ENCODE measurements at places on chromosomes 7 and 10.
A peak's percentile ranks its signal among the peaks of the same experiment; 100 is the strongest.

GRCh38 chr7:25840209-25840792 lies 311.7 kb upstream of the NFE2L3 start:
- H3K27me3 ChIP-seq: peaks cover 16% of the 10 kb centered on the region
- no peak overlapping the region for H3K4me3 ChIP-seq

GRCh38 chr7:98878365-98879197 lies at the start of gene TRRAP:
Gene TRRAP, plus strand, starts transcription at chr7:98878532. Its CDS starts 2,619 bp downstream, at chr7:98881151.
- no peaks in the 10 kb centered on the region for H3K27me3 ChIP-seq
- H3K27ac ChIP-seq: peak within 1 kb of the TSS; percentile 16
- H3K36me3 ChIP-seq: peaks cover 12% of the 10 kb centered on the region
- peak within 1 kb of the TSS; percentile 99 for H3K4me3 ChIP-seq
- peaks cover 13% of the 10 kb centered on the region for H3K4me1 ChIP-seq

GRCh38 chr10:78687626-78688025 lies 381.1 kb upstream of the ZMIZ1 start:
- no peak overlapping the region for H3K4me3 ChIP-seq
- H3K36me3 ChIP-seq: no peaks in the 10 kb centered on the region
- H3K27ac ChIP-seq: no peak overlapping the region
- no peak for DNase-seq

DNA sequence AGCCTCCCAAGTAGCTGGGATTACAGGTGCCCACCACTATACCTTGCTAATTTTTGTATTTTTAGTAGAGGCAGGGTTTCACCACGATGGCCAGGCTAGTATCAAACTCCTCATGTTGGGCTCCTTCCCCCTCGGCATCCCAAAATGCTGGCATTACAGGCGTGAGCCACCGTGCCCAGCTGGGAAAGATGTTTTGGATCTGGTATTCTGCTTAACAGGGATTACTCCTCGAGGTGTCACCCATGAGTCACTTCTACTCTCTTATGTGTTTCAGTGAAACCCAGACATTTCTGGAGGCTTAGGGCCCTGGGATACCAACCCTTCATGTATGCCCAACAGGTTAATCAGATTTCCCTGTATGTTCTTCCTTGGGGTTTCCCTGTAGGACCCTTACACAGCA lies 11.8 kb upstream of the OPN4 start:
- H3K4me1 ChIP-seq: peaks cover 16% of the 10 kb centered on the region
- no peak overlapping the region for H3K27ac ChIP-seq
- no peaks in the 10 kb centered on the region for H3K36me3 ChIP-seq
- H3K27me3 ChIP-seq: no peaks in the 10 kb centered on the region
- no peak overlapping the region for H3K4me3 ChIP-seq

- no peaks in the 10 kb centered on the region for H3K36me3 ChIP-seq
- H3K27ac ChIP-seq: no peak overlapping the region
- H3K4me1 ChIP-seq: no peaks in the 10 kb centered on the region
Measured at GRCh38 chr10:6347391-6347951, 144.7 kb downstream of the PFKFB3 start.

GRCh38 chr10:46264737-46265368 lies 21.9 kb upstream of the ANTXRL start:
- no peak overlapping the region for H3K27ac ChIP-seq
- no peak overlapping the region for H3K4me3 ChIP-seq
- peaks cover 2% of the 10 kb centered on the region for H3K4me1 ChIP-seq
- no peaks in the 10 kb centered on the region for H3K27me3 ChIP-seq

- H3K4me3 ChIP-seq: no peak overlapping the region
- no peaks in the 10 kb centered on the region for H3K4me1 ChIP-seq
- no peaks in the 10 kb centered on the region for H3K27me3 ChIP-seq
- no peaks in the 10 kb centered on the region for H3K36me3 ChIP-seq
Measured at GRCh38 chr7:96962221-96962885, 43.0 kb upstream of the DLX6 start.

- H3K4me3 ChIP-seq: no peak overlapping the region
- no peak for DNase-seq
- no peaks in the 10 kb centered on the region for H3K36me3 ChIP-seq
- no peak overlapping the region for H3K27ac ChIP-seq
Measured at GRCh38 chr10:95404864-95405263, 114.1 kb upstream of the PDLIM1 start.

- H3K4me1 ChIP-seq: no peaks in the 10 kb centered on the region
- no peak for DNase-seq
- H3K36me3 ChIP-seq: peaks cover 21% of the 10 kb centered on the region
Measured at GRCh38 chr10:48414160-48414559, 107.7 kb downstream of the MAPK8 start.

DNA sequence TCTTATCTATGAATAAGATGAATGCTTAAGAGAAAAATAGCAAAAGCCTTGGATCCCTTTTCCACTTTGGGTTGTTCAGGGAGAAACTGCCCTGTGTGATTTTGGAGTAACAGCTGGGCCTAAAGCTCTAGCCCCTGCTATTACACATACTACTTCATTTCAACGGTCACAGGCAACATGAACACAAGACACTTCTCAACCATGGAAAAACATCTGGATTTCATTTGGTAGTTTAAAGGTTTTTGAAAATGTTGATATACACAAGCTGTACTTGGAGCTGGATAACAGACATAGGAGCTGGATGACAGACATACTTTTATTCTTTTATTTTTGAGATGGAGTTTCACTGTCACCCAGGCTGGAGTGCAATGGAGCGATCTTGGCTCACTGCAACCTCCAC lies 2.7 kb upstream of the CHUK start:
- H3K4me1 ChIP-seq: 0 out of 2 replicates have a peak, but pooled peaks cover 10% of the 10 kb centered on the region
- DNase-seq: no peak
- no peak overlapping the region for H3K4me3 ChIP-seq
- no peak overlapping the region for H3K27ac ChIP-seq
- no peaks in the 10 kb centered on the region for H3K27me3 ChIP-seq

GRCh38 chr10:125201108-125201524 lies 40.8 kb upstream of the CTBP2 start:
- H3K27ac ChIP-seq: peak overlapping the region; percentile 94
- peak overlapping the region; percentile 40 for H3K4me3 ChIP-seq
- peaks cover 34% of the 10 kb centered on the region for H3K4me1 ChIP-seq
- no peaks in the 10 kb centered on the region for H3K27me3 ChIP-seq

GRCh38 chr7:138658889-138659288 lies 42.3 kb downstream of the SVOPL start:
- no peaks in the 10 kb centered on the region for H3K27me3 ChIP-seq
- peaks cover 41% of the 10 kb centered on the region for H3K4me1 ChIP-seq
- H3K4me3 ChIP-seq: no peak overlapping the region
- peak overlapping the region; percentile 48 for H3K27ac ChIP-seq

- peak; percentile 88 for DNase-seq
- H3K36me3 ChIP-seq: no peaks in the 10 kb centered on the region
- peaks cover 20% of the 10 kb centered on the region for H3K4me1 ChIP-seq
- H3K4me3 ChIP-seq: peak within 1 kb of the TSS; percentile 89
Measured at GRCh38 chr10:99619851-99620710, at the start of gene SLC25A28. Gene SLC25A28, minus strand, starts transcription at chr10:99620439. Its CDS starts 104 bp downstream, at chr10:99620335.

DNA sequence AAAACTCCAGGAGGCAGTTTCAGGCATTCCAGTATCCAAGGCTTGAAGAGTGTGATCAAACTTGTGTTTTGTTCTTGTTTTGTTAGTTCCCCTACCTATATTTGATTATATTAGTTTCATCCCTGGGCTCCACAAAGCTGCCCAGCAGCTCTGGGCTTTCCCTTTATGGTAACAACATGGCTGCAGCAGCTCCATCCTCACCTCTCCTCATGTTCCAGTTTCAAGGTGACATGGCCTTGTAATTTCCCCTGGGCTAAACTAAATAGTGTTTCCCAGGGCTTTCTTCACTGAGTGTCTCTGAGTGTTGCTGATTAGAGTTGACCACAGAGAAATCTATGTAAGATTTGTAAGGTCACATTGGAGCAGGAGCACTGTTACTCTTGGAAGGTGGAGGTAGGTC lies 83.4 kb downstream of the MACC1 start:
- no peak overlapping the region for H3K4me3 ChIP-seq
- H3K36me3 ChIP-seq: peaks cover 16% of the 10 kb centered on the region
- no peaks in the 10 kb centered on the region for H3K27me3 ChIP-seq
- no peak overlapping the region for H3K27ac ChIP-seq
- DNase-seq: no peak

DNA sequence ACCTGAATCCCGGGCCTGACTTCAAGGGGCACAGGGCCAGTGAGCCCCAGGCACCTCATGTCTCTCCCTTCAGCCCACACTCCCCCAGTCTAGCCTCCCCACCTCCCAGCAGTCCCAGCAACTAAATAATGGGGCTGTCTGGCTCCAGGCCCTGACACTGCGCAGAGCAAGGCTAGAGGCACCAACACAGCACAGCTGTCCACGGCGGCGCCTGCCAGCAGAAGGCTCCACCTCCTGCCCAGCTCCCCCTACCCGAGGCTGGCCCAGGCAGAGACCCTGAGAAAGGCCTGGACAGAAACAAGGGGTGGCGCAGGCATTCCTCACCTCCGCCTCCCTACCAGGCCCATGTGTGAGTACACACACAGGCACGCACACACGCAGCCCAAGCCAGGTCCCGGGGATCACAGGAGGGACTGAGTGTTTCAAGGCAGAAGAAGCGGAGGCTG lies 6.1 kb downstream of the KCNH2 start:
- H3K4me3 ChIP-seq: no peak overlapping the region
- 0 out of 2 replicates have a peak, but pooled peaks cover 4% of the 10 kb centered on the region for H3K4me1 ChIP-seq
- H3K27ac ChIP-seq: no peak overlapping the region
- H3K36me3 ChIP-seq: no peaks in the 10 kb centered on the region
- H3K27me3 ChIP-seq: peaks cover 67% of the 10 kb centered on the region

DNA sequence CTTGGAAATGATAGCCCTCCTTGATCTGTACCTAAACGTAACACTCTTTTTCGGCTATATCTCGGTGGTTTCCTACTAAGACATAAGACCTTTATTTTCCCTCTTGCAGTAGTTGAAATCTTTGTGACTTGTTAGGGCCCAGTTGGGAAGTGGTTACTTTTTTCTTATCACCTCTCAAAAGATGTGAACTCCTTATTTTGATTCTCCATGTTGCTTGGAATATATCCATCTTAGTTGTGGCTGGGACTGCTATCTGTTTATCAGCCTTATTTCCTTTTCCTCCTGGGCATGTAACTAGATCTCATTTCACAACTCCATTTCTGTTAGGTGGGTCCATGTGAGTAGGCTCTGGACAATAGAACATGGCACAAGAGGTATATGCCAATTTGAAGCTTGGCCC lies 4.1 kb upstream of the CPED1 start:
- no peak for DNase-seq
- peaks cover 10% of the 10 kb centered on the region for H3K4me1 ChIP-seq
- no peaks in the 10 kb centered on the region for H3K36me3 ChIP-seq
- no peak overlapping the region for H3K27ac ChIP-seq

DNA sequence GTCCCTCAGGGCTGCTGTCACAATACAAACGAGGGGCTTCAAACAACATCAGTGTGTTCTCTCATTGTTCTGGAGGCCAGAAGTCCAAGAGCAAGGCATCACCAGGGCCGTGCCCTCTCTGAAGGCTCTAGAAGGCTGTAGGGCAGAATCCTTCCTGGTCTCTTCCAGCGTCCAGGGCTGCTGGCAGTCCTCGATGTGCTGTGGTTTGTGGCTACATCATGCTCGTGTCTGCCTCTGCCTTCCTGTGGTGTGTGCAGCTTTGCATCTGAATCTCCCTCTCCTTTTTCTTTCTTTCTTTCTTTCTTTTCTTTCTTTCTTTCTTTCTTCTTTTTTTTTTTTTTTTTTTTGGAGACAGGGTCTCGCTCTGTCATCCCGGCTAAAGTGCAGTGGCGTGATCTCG lies 103.5 kb downstream of the INSYN2A start:
- H3K4me1 ChIP-seq: no peaks in the 10 kb centered on the region
- no peaks in the 10 kb centered on the region for H3K36me3 ChIP-seq
- no peaks in the 10 kb centered on the region for H3K27me3 ChIP-seq

Data from PC-9 (cell line).